ENCODE measurements at places on chromosomes 11 and 22.

- peak; percentile 72 for DNase-seq
Observed at GRCh38 chr11:116930177-116930576, 92.8 kb upstream of the APOA1 start.

- no peak for DNase-seq
Observed at GRCh38 chr11:104148074-104148473, 15.9 kb downstream of the PDGFD start.

DNA sequence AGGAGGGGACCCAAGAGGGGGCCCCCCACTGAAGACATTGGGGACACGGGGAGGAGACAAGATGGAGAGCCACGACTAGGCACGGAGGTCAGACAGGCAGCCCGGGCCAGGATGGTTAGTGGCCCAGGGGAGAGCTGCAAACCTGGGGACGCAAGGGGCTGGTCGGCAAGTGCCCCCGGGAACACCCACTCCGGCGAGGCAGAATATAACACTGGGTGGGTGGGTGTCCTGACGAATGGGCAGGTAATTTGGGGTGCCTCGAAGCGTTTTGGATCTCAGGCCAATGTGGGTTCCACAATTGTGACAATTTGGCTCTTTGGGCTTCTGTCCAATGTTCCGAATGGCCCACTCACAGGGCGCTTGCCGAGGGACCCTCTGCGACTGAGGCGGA is 9.9 kb downstream of the IGF2 start:
- no peak for DNase-seq

- no peak for DNase-seq
Observed at GRCh38 chr22:20868025-20868962, 9.5 kb downstream of the SNAP29 start.

DNA sequence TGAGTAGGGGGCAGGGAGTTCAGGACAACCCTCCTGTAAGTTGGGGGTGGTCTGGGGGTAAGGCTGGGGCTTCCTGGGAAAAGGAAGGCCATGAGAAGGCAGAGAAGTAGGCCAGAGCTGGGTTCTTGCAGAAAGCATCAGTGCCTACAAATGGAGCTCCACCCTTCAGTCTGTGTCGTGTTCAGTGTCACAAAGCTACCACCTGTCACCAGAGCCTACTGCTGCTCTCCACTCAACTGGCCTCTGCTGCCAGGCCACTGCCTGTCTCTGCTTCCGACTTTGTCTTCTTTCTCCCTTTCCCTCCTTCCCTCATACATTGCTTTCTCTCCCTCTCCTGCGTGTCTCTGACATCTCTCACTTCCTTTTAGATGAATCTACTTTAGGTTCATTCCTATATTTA is 3.4 kb upstream of the WBP2NL start:
- DNase-seq, result no peak

DNA sequence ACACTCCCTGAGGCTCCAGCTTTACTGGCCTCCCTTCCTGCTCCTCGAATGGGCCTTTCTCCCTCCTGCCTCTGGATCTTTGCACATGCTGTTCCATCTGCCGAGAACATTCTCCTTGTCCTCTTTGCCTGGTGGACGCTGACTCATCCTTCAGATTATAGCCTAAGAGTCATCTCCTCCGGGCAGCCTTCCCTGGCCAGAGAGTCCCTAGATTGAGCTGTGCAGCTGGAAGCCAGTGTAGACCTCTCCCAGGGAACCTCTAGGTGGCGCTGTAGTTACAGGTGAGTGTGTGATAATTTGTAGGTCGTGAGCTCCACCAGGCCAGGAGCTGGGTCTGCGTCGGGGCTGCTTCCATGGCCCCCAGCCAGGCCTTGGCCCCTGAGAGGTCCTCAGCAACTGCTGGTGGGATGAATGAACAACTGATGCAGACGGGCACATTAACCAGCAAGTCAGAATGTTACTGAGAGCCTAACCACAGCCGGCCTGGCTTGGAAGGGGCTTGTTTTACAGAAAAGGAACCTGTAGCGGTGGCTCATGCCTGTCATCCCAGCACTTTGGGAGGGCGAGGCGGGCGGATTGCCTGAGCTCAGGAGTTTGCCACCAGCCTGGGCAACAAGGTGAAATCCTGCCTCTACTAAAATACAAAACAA is 8.7 kb downstream of the PNPLA5 start:
- peak; percentile 56 for DNase-seq

DNA sequence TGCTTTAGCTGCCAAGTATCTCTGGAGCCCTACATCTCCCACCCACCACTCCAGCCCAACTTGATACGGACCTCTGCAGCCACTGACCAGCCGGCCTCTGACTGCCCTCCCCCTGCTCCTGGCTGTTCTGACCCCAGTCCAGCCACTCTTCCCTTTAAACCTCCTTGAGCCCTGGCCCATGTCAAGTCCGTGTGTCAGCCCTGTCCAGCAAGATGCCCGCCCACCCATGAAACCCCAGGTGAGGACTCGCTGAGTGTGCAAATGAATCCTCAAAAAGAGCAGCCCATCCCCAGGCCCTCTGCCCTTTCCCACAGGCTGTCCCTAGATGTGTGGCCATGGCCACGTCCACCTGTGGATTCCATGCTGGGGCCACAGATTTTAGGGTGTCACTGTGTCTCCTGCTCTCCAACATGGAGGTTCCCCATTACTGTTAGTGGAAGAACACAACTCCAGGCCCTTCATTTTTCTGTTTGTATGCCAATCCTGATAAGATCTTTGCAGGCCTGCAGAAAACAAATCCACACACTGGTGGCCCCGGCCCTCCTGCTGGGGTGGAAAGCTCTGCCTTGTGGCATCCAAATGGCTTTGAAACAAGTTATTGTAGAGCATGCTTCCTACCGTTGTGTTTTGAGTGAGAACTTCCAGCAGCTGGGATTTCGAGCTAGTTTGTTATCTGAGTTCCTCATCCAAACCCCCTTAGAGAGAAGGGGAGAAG is 22.7 kb upstream of the ADORA2A start:
- DNase-seq, result no peak

Measured in Jurkat, Clone E6-1 (cell line).